ENCODE measurements at places on chromosomes 11 and 22. TPM values are rescaled to one million over a fixed set of nuclear protein-coding genes. Genes with fewer than 3 reads are reported as not detected.
A peak's percentile ranks its signal among the peaks of the same experiment; 100 is the strongest.

Gene UPB1
- total RNA-seq, result 0.12 TPM

GRCh38 chr11:64251016-64251752 is at the start of gene PLCB3:
Gene PLCB3, plus strand, starts transcription at chr11:64251530. Its CDS starts 120 bp downstream, at chr11:64251650.
- no peak for DNase-seq

- DNase-seq, result no peak
Measured at GRCh38 chr11:120756931-120757330, 245.4 kb downstream of the GRIK4 start.

Gene APOL3
- total RNA-seq, result not detected

Gene KIAA1671
- total RNA-seq, result 9.8 TPM

Gene SCGB1A1
- not detected for total RNA-seq

DNA sequence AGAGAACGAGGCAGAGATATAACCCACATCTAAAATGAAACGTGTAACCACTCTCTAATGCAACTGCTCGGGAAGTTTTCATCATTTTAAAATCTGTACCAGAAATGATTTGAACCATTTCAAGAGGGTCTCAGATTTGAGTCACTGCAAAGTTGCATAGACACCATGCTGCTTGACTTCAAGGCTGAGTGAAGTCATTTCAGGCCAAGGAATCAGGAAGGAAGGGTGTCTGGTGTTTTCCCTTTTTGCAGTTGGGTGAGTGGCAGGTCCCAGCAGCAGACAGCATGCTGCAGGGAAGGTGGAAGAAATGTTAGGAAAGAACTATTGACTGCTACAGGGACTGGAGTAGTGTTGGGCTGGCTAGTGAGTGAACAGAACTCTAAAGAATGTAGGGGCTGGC is 16.5 kb downstream of the TANGO2 start:
- no peak for DNase-seq

DNA sequence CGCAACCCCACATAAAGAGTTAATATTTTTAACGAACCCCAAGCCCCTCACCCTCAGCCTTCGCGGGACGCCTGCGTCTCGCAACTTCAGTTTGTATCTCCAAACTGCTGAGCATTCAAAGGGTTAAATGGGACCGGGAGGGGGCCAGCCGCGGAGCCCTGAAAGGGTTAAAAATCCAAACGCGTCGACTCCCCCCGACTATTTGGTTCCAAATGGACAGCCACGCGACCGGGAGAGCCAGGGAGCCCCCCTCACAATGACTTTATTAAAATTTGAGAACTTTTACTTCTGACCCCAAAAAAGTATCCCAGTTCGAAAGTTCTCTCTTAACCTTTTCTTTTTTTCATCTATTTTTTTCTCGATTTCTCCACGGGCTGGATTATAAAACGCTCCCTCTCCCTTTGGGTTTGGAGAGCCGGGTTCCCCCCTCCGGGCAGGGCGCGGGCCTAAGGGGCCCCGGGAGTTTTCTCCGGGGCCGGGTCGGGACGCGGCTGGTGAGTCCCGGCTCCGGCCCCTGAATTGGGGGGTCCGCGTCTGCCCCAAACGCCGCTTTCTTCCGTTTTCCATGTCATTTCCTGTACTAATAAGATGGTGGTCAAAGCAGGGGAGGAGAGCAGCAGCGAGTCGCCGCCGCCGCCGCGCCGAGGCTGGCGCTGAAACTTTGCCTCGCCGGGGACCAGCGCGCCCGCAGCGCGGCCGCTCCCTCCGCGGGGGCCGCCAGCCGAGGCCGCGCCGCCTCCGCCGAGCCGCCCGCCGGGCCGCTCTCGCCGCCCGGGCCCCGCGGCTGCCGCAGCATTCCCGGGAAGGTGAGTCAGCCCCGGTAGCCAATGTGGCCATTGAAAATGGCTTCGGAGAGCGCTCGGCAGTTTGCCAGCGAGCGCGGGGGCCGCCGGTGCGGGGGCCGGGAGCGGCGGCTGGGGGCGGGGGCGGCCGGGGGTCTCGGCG is at the start of gene PRDM11:
PRDM11 (plus strand) TSS at position 568 of the 945 bp plus-strand sequence. CDS start 35,128 bp downstream, outside the sequence.
- peak; percentile 48 for DNase-seq

Gene CD3G
- not detected for total RNA-seq

DNA sequence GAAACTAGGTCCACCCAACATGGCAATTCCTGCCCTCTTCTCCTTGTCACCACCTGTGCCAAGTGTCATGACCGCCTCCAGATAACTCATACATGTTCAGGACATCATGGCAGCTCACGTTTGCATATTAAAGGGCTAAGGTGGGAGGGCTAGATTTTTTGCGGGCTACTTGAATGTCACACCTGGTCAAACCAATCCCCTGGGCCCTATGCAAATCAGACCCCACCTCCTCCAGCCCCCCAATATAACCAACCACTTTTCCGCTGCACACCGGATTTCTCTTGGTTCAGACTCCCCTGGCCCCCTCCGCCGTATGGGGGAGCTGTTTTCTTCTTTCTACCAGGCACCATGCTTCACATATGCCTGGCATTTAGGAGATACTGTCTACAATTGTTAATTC is 12.6 kb downstream of the UPB1 start:
- no peak for DNase-seq

DNA sequence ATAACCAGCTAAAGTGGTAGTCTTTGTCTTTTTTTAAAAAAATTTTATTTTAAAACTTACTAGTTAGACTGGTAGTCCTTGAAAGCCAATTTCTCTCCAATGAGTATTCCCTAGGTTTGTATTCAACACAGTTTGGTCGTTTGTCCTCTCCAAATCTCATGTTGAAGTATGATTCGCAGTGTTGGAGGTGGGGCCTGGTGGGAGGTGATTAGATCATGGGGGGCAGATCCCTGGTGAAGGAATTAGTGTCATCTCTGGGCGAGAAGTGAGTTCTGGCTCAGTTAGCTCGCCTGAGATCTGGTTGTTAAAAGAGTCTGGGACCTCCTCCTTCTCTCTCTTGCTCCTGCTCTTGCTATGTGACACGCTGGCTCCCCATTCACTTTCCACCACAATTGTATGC is 18.0 kb downstream of the FLI1 start:
- no peak for DNase-seq

- peak; percentile 56 for DNase-seq
Measured at GRCh38 chr22:17269607-17270261, 50.5 kb upstream of the ADA2 start.

DNA sequence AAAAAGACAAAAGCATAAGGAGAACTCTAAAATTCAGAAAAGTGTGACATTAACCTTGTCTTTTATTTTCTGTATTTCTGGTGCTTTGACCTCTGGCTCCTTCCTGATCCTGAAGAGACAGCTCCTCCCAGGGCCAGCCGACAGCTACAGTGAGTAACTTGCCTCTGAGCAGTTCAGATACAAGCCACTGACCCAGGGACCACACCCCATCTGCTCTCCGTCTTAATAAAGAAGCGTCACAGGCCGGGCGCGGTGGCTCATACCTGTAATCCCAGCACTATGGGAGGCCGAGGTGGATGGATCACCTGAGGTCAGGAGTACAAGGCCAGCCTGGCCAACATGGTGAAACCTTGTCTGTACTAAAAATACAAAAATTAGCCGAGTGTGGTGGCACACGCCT is 6.5 kb downstream of the MLC1 start:
- DNase-seq, result no peak

Gene RCOR2
- total RNA-seq, result 54.9 TPM
